ENCODE measurements at places on chromosomes 11 and 22.

DNA sequence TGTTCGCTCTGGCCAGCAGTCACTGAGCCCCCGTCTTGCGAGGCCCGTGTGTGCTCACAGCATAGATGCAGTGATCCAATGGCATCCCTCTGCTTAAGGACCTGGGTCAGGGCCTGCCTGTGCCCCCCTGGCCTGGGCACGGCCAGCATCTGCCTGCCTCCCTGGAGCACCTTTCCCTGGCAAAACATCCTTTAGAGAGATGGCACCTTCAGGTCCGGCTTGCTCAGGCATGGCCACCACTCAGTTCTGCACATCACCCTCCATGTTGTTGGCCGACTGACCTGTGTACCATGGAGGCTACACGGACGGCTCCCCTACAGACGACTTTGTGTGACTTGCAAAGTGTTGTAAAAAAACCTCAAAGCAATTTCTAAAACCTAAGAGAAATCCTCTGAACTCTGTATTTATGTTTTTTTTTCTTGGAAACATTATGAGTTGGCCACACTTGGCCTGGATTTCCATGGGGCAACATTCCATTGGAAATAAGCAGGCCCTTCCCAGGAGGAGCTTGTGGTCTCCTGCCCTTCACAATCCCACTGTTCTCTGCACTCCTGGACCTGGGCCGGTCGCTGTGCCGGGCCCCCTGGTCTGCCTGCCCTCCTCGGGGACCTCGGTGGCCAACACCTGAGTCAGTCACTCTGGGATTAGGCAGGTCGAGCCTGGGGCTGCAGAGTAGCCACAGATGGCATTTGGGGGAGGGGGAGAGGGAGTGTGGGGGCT lies 592.4 kb downstream of the TBC1D22A start:
- no peak for DNase-seq

- no peak for DNase-seq
These were observed 71.6 kb downstream of the EXT2 start for GRCh38 chr11:44167046-44167445.

- no peak for DNase-seq
These were observed 74.6 kb downstream of the PTPRJ start for GRCh38 chr11:48054994-48055291.

DNA sequence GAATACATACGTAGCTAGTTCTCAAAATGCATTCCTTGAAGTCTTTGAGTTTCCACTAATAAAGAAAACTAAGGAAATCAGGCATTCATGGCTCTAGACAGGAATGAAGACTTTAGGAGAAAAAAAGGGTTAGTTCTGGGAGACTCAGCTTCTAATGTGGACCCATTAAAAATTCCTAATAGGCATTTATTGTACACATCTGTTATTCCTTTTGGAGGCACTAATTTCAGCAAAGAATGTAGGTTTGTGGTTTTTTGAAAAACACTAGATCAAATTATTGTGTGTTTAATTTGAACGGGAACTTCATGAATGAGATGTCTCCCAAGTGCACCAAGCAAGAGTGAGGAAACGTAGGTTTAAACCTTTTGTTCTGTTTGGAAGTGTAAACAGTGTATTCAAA lies 42.7 kb downstream of the PARVA start:
- no peak for DNase-seq

GRCh38 chr11:19953909-19954308 lies 206.4 kb downstream of the DBX1 start:
- no peak for DNase-seq

GRCh38 chr11:124482362-124483147 lies 37.1 kb upstream of the OR8B8 start:
- no peak for DNase-seq

- DNase-seq = no peak
These were observed 4.6 kb upstream of the RDX start for GRCh38 chr11:110301032-110301431.

Measured in CD4-positive, alpha-beta T cell treated with Interleukin-15 for 1 hour (primary cell).